ENCODE measurements at places on chromosomes 3 and 15. TPM values are rescaled to one million over a fixed set of nuclear protein-coding genes. Genes with fewer than 3 reads are reported as not detected.

FBXO40 gene
- total RNA-seq = not detected

- peak; percentile 56 for DNase-seq
- no peak overlapping the region for H3K4me3 ChIP-seq
- H3K27ac ChIP-seq = no peak overlapping the region
- peaks cover 15% of the 10 kb centered on the region for H3K27me3 ChIP-seq
- H3K36me3 ChIP-seq = no peaks in the 10 kb centered on the region
These were observed 54.5 kb upstream of the GOLGA6B start for GRCh38 chr15:72599855-72600464.

SAXO2 gene
- total RNA-seq = 1.9 TPM

GPX1 gene
- 151 TPM for total RNA-seq

DNA sequence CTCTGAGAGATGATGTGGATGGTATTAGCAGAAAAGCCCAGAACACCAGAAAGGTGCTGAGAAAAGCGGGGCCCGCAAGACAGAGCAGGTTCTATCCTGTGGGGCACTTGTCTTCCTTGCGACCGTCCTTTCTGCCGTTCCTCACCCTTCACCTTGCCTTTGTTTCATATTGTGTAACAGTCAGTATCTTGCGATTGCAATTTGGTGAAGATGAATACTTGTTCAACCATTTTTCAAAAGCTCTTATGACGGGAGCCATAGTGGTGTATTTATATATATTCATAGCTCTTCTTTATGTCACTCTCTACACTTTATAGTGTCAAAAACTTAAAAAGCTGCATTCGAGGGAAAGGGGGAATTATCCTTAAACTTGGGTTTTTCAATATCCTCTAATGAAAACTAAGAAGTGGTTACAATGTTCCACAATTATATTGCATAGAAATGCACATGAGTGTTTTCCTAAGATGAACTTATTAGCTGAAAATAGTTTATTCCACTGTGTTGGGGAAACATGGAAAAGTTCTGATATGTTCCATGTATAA is 797 bp downstream of the MAP3K13 start:
- peak overlapping the region; percentile 55 for H3K27ac ChIP-seq
- H3K4me3 ChIP-seq = peak overlapping the region; percentile 42
- no peaks in the 10 kb centered on the region for H3K27me3 ChIP-seq
- H3K36me3 ChIP-seq = peaks cover 13% of the 10 kb centered on the region
- DNase-seq = no peak

ZNF80 gene
- total RNA-seq = not detected

- no peak for DNase-seq
- no peaks in the 10 kb centered on the region for H3K36me3 ChIP-seq
- H3K4me1 ChIP-seq = peaks cover 61% of the 10 kb centered on the region
- no peak overlapping the region for H3K4me3 ChIP-seq
These were observed 72.0 kb downstream of the AKAP13 start for GRCh38 chr15:85452436-85452835.

GABRG3 gene
- not detected for total RNA-seq

DNA sequence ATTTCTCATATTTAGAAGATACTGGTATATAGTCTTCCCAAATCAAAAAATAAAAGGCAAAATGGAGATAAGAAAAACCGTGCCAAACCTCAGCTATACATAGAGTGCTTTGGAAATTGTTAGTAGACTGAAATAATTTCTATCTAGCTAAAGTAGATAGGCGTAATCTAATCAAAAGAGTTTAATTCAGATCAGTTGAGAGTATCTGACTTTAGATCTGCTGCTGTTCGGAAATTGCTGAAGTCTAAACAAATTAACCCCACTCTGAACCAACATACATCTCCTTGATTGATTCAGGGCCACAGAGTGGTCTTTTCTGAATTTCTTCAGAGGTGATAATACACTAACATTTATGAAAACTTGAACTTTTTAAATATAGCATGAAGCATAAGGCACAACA is 40.1 kb downstream of the MAP3K13 start:
- no peaks in the 10 kb centered on the region for H3K36me3 ChIP-seq
- peaks cover 9% of the 10 kb centered on the region for H3K4me1 ChIP-seq
- no peak overlapping the region for H3K4me3 ChIP-seq
- no peak for DNase-seq
- H3K27me3 ChIP-seq = no peaks in the 10 kb centered on the region

DNA sequence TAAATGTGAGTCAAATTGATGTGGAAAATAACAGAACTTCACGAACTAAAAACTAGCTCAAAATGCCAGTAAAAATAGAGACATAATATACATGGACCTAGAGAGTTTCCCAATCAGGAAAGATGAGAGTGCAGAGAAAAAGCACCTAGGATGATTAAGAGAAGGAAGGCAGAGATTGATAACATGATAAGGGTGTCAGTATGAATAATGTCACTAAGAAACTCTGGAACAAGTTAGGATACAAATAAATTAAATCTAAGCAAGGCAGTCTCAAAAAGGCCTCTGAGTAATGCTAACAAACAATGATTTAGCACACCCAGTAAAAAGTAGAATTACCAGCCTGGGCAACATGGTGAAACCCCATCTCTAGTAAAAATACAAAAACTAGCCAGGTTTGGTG is 304.7 kb upstream of the DPPA4 start:
- no peaks in the 10 kb centered on the region for H3K27me3 ChIP-seq
- no peak overlapping the region for H3K4me3 ChIP-seq
- H3K27ac ChIP-seq = peak overlapping the region; percentile 15
- no peak for DNase-seq

DNA sequence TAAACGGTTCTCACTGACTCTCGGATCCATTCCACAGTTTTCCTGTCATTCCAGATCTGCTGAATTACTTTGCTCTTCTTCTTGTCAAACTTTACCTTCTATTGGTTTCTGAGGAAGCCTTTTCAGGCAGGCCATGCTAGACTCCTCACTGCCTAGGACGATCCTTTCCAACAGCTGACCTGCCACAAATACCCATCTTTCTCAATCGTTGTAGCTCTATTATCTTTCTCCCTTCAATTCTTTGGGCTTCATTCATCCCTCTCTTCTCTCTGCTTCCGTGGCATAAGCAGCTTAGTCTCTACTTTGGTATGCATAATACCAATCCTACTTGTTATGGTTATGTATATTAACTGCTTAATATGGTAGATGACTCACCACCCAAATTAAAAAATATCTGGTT is 421.8 kb downstream of the NLGN1 start:
- no peaks in the 10 kb centered on the region for H3K27me3 ChIP-seq
- no peak for DNase-seq
- H3K4me1 ChIP-seq = no peaks in the 10 kb centered on the region
- no peak overlapping the region for H3K27ac ChIP-seq
- H3K36me3 ChIP-seq = no peaks in the 10 kb centered on the region
